ENCODE measurements at places on chromosomes 13 and 19.

GRCh38 chr13:31742097-31742734 lies 2.9 kb downstream of the RXFP2 start:
- peaks cover 2% of the 10 kb centered on the region for H3K4me1 ChIP-seq
- DNase-seq = peak; percentile 62
- H3K36me3 ChIP-seq = no peaks in the 10 kb centered on the region
- H3K27ac ChIP-seq = no peak overlapping the region

- H3K36me3 ChIP-seq = no peaks in the 10 kb centered on the region
- no peaks in the 10 kb centered on the region for H3K4me1 ChIP-seq
- H3K27me3 ChIP-seq = peaks cover 16% of the 10 kb centered on the region
These were observed 71.5 kb downstream of the KCTD15 start for GRCh38 chr19:33868076-33868735.

- no peaks in the 10 kb centered on the region for H3K36me3 ChIP-seq
- DNase-seq = no peak
- peaks cover 1% of the 10 kb centered on the region for H3K4me1 ChIP-seq
- H3K27me3 ChIP-seq = peaks cover 8% of the 10 kb centered on the region
- no peak overlapping the region for H3K27ac ChIP-seq
- no peak overlapping the region for H3K4me3 ChIP-seq
These were observed 177.5 kb downstream of the NDFIP2 start for GRCh38 chr13:79658333-79658975.

- DNase-seq = no peak
- H3K36me3 ChIP-seq = no peaks in the 10 kb centered on the region
- H3K4me1 ChIP-seq = peaks cover 14% of the 10 kb centered on the region
- H3K27me3 ChIP-seq = peaks cover 3% of the 10 kb centered on the region
- peak overlapping the region; percentile 54 for H3K4me3 ChIP-seq
- H3K27ac ChIP-seq = peak overlapping the region; percentile 89
These were observed 16.5 kb upstream of the SPACA6 start for GRCh38 chr19:51676566-51677083.

- no peaks in the 10 kb centered on the region for H3K36me3 ChIP-seq
- no peak overlapping the region for H3K4me3 ChIP-seq
- peaks cover 6% of the 10 kb centered on the region for H3K4me1 ChIP-seq
- H3K27ac ChIP-seq = no peak overlapping the region
- H3K27me3 ChIP-seq = peaks cover 68% of the 10 kb centered on the region
- DNase-seq = no peak
These were observed 15.3 kb upstream of the FPR3 start for GRCh38 chr19:51779703-51780102.

GRCh38 chr13:73055813-73056564 lies 2.8 kb upstream of the KLF5 start:
- H3K36me3 ChIP-seq = no peaks in the 10 kb centered on the region
- H3K4me3 ChIP-seq = no peak overlapping the region
- no peak for DNase-seq
- H3K4me1 ChIP-seq = peaks cover 23% of the 10 kb centered on the region

DNA sequence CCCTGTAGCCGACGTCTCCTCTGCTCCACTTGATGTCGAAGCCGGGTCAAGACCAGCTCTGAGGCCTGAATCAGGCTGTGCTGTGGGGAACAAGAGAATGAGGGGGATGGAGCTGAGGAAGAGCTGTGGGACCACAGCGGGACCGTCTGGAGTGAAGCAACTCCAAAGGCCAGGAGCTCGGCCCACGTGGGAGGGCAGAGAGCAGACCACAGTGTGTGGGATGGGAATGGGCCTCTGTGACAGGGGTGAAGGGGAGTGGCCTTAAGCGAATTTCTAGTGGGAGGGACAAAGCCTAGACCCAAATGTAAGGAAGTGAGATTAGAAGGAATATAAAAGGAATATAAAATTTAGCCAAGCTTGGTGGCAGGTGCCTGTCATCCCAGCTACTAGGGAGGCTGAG lies 3.8 kb upstream of the SLC8A2 start:
- DNase-seq = no peak
- no peak overlapping the region for H3K27ac ChIP-seq
- peaks cover 27% of the 10 kb centered on the region for H3K27me3 ChIP-seq
- no peaks in the 10 kb centered on the region for H3K36me3 ChIP-seq

- peak within 1 kb of the TSS; percentile 50 for H3K27ac ChIP-seq
- H3K27me3 ChIP-seq = peaks cover 4% of the 10 kb centered on the region
- H3K4me3 ChIP-seq = peak within 1 kb of the TSS; percentile 81
These were observed at the start of gene ZNF677 for GRCh38 chr19:53254411-53255341. ZNF677 (minus strand) TSS chr19:53254873; CDS start chr19:53251550, 3,323 bp downstream.

All from activated T-cell treated with anti-CD3 and anti-CD28 coated beads, Interleukin-2, amount 50 U/mL, for 24 hours (primary cell).